Activated T-cell treated with anti-CD3 and anti-CD28 coated beads for 24 hours (primary cell): ENCODE measurements at places on chromosomes 1 and 21.

- DNase-seq = no peak
Measured at GRCh38 chr1:175148068-175148467, 44.5 kb downstream of the KIAA0040 start.

GRCh38 chr1:171460018-171460620 is 25.2 kb upstream of the PRRC2C start:
- no peak for DNase-seq

GRCh38 chr1:4001461-4001860 is 101.4 kb upstream of the C1orf174 start:
- DNase-seq = no peak

DNA sequence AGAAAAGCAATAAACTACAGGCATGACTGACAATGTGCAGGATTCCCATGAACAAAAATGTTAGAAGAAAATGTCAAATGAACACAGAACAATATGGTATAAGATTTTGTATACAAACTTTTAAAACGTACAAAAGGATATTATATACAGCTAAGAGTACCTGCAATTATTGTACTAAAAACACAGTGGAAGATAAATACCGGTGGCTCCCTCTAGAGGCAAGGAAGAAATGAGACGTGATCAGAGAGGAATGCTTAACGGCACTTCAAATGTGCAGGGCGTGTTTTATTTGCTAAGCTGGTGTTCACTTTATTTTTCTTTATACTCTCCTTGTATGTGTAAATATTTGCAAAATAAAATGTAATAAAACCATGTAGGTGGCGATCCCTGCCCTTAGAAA is 191.8 kb upstream of the SAMSN1 start:
- DNase-seq = peak; percentile 43

GRCh38 chr21:44954281-44954771 is 14.5 kb downstream of the SLX9 start:
- DNase-seq = no peak

GRCh38 chr1:74375376-74375775 is 137.0 kb downstream of the LRRC53 start:
- DNase-seq = no peak

GRCh38 chr1:8938232-8938999 is 7.3 kb upstream of the CA6 start:
- DNase-seq = no peak

DNA sequence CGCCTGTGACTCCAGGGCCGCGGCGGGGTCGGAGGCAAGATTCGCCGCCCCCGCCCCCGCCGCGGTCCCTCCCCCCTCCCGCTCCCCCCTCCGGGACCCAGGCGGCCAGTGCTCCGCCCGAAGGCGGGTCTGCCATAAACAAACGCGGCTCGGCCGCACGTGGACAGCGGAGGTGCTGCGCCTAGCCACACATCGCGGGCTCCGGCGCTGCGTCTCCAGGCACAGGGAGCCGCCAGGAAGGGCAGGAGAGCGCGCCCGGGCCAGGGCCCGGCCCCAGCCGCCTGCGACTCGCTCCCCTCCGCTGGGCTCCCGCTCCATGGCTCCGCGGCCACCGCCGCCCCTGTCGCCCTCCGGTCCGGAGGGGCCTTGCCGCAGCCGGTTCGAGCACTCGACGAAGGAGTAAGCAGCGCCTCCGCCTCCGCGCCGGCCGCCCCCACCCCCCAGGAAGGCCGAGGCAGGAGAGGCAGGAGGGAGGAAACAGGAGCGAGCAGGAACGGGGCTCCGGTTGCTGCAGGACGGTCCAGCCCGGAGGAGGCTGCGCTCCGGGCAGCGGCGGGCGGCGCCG is at the start of gene SIM2:
Gene SIM2 (plus strand): TSS at position 135 of the 565 bp plus-strand sequence. CDS start 632 bp downstream, outside the sequence.
- no peak for DNase-seq

- no peak for DNase-seq
Measured at GRCh38 chr21:34154878-34155277, 81.5 kb downstream of the MRPS6 start.

DNA sequence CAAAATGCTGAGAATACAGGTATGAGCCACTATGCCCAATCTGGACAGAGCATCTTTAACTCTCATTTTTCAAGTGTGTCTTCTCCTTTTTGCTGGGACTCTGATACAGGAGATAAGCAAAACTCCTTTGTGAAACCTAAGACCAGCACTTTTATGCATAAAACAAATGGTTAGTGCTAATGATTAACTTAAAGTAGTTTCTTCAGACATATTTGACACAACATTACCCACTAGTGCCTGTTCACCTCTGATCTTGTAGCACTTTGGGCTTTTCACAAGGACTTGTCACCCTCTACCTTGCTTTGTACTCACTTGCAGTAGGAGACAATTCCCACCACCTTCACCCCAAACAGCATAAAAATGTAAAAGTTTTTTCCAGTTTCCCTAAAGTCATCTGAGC is 216.3 kb downstream of the RGS7 start:
- DNase-seq = no peak

DNA sequence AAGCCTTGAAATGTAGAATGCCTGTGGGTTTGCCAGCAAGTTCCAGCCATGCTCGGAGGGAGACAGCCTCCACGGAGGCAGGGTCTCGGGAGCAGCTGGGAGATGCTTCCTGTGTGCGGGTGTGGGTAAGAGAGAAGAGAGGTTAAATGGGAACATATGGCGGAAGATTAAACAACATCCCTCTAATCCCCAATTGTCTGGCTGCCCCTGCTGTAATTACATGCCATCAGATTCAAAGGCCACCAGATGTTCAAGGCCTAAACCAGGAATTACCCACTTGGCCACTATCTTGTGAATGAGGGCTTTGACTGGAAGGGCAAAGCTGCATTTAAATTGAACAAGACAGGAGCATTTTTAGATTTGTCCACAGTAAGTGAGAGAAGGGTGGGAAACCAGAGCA is 81.4 kb upstream of the BACE2 start:
- no peak for DNase-seq

DNA sequence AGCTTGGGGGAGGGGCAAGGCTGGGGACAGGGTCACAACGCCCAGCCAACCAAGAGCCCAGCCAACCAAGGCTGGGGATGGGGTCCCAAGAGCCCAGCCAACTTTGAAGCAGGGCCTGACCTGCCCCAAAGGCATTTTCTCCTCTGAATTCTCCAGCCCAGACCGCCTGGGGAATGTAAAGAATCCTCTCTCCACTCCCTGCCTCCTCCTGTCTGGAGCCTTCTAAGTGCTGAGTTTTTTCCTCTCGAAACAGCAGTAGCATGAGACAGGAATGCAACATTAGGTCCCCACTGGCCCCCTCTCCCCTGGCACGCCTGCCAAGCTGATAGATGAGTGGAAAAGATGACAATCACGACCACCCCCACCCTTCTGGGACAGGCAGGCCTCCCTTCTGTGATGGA is 17.0 kb downstream of the C1orf198 start:
- no peak for DNase-seq

DNA sequence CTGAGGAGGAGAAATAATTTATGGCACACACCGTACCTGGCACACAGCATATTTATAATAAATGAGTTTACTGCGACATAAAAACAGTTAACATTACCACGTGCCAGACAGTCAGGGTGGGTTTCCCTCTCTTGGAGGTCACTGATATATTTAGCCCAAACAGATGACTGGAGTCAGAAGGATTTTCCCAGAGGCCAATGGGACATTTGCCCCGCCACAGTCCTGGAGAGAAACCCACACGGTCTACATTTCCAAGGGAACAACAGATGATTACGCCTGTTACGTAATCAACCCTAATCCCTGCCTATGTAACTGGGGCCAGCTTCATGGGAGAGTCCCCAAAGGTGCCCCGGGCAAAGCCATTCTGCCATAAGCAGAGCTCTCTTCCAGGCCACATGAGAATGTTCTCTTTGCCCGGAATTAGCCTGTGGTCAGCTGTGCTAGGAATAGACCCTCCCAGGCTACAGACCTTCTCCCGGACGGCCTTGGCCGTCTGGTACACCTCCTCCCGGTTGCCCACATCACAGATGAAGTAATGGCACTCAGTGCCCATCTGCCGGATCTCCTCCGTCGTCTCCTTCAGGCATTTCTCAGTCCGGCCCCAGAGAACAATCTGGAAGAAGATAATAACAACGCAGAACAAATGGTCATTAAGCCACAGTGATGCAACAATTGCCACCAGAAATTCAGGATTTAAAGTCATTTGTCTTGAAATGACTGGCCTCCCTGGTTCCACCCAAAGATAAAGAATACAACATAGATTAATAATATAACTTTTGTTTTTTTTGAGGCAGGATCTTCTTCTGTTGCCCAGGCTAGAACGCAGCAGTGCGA is 37.7 kb downstream of the DHRS3 start:
- DNase-seq = no peak

GRCh38 chr1:203643213-203644045 is 16.8 kb downstream of the ATP2B4 start:
- DNase-seq = no peak

DNA sequence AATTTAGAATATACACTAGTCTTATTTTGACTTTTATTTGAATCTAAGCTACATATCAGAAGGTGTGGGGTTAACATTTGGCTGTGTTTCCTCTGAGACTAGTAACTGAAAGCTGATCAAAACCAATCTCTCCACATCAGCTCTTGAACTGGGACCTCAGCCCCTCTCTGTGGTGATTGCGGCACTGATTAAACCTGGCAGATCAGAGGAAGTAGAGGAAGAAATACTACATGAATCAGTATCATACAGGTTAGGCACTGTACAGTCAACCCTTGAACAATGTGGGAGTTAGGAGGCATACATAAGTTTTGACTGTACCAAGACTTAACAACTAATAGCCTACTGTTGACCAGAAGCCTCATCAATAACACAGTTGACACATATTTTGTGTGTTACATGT is 122.5 kb upstream of the C1orf87 start:
- DNase-seq = no peak

- DNase-seq = no peak
Measured at GRCh38 chr1:79662596-79662995, 656.1 kb upstream of the ADGRL4 start.

GRCh38 chr1:240691909-240692705 is 80.2 kb upstream of the GREM2 start:
- no peak for DNase-seq

DNA sequence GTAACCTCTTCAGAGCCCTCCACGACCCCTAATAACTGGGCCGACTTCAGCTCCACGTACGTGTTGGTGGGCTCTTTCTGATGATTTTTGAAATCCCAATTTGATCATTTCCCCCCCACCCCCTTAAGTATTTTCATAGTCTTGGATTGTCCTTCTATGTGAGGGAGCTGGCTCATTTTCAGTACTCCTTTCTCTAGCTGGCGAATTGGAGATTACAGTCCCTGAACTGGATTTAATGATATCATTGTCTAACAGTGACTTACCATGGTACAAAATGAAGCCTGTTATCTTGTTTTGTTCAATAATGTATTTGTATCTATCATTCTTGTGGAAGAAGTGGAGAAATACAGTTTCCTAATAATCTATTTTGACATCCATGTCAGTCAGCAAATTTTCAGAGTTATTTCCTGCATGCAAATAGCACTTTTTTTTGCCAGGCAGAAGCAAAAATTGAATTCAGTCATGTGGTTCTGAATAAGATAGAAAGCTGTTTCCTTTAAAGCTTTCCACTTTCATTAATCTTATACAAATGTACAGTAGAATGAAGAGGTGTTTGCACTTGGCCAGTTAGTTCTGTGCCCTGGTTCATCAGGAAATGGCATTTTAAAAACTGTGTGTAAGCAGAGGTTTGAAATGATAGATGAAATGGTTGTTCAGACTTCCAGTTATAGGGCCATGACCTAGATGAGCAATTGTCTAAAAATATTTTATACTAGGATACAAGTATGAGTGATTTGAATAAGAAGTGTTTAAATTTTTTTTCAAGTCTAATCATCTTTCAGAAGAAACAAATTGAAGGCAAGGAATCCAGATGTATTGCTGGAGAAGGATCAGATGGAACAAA is 104.2 kb downstream of the ATP5PO start:
- no peak for DNase-seq

DNA sequence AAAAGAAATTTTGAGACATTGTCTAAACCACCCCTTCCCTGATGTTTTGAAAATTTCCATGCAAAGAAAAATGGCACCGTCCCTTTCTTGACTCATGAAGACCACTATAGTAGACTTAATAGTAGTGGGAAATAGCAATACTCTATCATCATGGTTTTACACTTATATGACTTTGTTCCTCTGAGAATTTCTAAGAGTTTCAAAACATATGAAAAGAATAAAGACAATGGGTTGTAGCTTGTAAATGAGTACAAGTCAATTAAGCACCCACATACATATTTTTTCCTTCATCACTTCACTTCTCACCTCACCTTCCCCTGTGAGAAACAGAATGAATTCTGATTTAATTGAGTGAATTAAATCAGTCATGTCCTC is 151.7 kb downstream of the LYPLAL1 start:
- DNase-seq = no peak

GRCh38 chr1:24438423-24438901 is 22.9 kb downstream of the NIPAL3 start:
- no peak for DNase-seq

GRCh38 chr1:91545506-91546300 is 45.1 kb downstream of the CDC7 start:
- DNase-seq = no peak

GRCh38 chr1:24199291-24199900 is 12.3 kb upstream of the IFNLR1 start:
- DNase-seq = peak; percentile 68

DNA sequence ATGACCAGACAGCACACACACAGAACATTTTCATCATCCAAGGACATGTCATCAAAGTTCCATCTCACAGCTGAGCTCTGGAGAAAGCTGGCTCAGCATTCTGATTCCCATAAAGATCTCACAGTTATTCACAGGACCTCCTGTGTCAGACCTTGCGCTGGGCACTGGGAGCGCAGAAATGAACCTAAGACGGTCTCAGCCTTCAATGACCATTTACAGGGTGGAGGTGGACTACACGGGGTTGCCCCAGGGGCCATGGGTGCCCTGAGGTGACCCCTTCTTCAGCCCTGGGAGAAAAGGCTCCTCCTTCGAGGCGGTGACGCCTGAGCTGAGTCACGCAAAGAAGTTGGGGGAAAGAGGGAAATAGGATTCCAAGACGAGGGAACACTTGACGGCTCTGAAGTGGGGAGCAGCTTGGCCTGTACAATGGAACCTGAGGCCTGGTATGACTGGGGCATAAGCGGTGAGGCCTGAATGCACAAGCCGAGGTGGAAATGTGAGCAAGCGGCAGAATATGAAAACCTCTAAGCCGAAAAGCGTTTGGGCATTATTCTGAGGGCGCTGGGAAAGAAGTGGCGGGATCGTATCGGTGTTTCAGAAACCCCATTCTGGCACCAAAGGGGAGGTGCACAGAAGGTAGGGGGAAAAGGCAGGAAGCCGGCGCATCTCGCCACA is 797 bp downstream of the CC2D1B start:
- DNase-seq = no peak

- no peak for DNase-seq
Measured at GRCh38 chr1:38826262-38826661, 33.3 kb downstream of the RRAGC start.

- DNase-seq = no peak
Measured at GRCh38 chr1:165512816-165513215, 31.0 kb upstream of the LRRC52 start.

GRCh38 chr1:177092001-177092400 is 72.5 kb downstream of the ASTN1 start:
- no peak for DNase-seq

GRCh38 chr1:109910963-109911798 is 532 bp downstream of the CSF1 start:
- DNase-seq = no peak
